ENCODE measurements at places on chromosomes 1 and 21.

- no peak for ATAC-seq
Observed at GRCh38 chr1:167612587-167613385, 17.2 kb upstream of the RCSD1 start.

DNA sequence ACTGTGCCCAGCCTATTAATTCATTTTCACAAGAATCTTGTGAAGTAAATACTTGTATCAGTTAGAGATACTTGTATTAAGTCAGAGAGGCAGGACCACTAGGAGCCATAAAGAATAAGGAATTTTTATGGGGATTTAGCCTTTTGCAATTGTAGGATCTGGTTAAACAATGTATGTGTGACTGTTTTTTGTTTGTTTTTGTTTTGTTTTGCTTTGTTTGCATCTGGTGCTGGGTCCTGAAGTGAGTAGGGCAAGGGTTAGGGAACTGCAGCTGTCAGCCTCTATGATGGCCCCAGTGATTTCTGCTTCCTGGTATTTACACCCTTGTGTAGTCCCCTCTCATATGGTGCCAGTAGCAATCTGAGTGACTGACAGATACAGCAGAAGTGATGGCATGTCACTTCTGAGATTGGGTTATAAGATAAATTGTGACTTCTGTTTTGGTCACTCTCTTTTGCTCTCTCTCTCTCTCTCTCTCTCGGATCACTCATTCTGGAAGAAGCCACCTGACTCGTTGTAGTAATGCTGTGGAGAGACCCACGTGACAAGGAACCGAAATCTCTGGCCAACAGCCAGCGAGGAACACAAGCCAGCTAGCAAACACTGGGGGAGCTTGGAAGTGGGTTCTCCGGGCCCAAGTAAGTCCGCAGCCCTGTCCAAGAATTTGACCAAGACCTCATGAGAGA is 96.2 kb upstream of the MARK1 start:
- ATAC-seq, result no peak

DNA sequence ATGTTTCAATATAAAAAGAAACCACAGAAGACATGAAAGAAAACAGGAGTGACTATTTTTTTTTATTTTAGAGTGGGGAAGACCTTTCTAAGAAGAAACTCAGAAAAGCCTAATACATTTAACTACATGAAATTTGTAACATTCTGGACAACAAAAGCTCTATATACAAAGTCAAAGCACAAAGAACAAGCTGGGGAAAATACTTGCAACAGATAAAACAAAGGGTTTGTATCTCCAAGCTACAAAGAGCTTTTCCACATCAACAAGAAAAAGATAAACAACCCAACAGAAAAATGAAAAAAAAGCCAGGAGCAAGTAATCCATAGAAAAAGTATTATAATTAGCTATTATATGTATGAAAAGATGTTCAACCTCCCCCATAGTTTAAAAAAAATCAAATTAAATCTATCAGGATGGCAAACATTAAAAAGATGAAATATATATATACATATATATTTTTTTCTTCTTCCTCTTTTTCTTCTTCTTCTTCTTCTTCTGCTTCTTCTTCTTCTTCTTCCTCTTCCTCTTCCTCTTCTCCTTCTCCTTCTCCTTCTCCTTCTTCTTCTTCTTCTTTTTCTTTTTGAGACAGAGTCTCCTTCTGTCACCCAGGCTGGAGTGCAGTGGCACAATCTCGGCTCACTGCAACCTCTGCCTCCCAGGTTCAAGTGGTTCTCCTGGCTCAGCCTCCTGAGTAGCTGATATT is 49.1 kb upstream of the EPS8L3 start:
- ATAC-seq, result no peak

DNA sequence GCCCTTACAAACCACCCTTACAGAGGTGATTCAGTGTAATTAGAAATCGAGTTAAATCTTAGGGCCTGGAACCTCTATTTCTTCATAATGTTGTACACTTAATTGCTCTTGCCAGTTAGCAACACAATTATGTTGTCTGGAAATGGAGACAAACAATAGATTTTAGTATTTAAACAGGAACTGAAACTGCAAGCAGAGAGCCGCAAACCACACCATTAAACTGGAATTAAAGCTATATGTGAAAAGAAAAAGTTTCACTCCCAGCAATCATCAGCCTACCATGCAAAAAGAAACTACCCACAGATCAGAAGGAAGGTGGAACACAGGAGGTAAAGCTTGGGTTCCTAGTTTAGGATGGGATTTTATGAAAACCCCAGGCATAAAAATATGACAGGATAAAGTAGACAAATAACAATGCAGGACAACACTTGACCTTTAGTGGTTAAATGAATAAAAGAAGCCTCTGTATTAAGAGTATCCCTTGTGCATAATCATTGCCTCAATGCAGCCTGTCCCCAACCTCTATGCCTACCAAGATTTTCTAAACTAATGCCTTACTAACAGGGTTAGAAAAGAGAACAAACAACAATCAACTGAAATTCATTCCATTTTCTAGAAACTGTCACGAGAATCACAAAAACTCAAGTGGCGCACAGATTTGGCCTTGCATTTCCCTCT is 304.3 kb upstream of the ESRRG start:
- ATAC-seq, result no peak

Measured in activated T-helper 17 cell treated with anti-CD3 and anti-CD28 coated beads, Interleukin-2, amount 50 U/mL, for 72 hours (primary cell).